ENCODE measurements at places on chromosomes 11 and 22.

- no peak for DNase-seq
Observed at GRCh38 chr22:45775062-45775461, 103.4 kb downstream of the ATXN10 start.

DNA sequence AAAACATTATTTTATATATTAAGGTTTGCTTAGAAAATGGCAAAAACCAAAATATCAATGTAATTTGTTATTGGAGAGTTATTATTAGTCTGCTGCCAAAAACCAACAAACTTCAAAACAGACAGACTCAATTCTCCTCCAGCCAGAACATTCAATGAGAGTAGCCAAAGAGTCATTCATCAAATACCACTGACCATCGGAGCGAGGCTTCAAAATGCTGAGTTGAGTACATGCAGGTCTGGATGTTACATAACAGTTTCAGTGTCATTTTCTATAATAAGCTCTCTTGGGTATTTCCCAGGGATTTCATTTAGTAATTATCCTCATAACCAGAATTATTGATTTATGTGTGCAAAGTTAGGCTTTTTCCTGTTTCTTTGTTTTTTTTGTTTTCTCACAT, 42.6 kb downstream of the CHST1 start:
- DNase-seq = no peak

GRCh38 chr11:108891909-108892511, 227.1 kb downstream of the DDX10 start:
- no peak for DNase-seq

DNA sequence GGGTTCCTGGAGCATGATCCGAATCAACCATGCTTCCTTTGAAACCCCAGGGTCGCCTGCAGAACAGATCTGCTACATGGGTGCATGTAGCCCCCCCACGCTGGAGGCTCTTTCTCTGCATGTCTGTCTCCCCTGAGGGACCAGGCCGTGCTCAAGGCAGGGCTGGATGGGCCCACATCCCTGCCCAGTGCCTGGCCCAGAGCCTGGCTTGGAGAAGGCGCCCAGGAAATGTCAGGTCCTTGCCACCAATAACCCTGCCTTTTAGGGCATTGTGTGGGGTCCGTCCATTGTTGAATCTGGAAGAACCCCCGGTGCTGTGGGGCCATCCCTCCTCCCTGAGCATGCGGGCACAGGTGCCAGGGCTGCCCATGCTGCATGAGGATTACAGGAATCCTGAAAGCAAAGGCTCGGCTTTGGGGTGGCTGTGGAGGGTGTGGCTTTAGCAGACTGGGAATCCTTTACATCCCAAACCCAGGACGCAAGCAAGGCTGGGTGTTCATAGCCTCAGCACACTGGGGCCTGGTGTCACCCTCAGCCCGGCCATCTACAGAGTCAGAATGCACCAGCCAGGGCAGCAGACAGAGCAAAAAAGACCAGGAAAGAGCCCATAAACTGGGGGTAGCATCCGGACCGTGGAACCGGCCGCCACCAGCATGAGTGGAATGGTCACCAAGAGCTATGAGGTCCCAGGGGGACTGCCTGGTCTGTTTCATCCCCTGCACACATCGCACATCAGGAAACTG, 48.2 kb downstream of the RTL6 start:
- DNase-seq = no peak

DNA sequence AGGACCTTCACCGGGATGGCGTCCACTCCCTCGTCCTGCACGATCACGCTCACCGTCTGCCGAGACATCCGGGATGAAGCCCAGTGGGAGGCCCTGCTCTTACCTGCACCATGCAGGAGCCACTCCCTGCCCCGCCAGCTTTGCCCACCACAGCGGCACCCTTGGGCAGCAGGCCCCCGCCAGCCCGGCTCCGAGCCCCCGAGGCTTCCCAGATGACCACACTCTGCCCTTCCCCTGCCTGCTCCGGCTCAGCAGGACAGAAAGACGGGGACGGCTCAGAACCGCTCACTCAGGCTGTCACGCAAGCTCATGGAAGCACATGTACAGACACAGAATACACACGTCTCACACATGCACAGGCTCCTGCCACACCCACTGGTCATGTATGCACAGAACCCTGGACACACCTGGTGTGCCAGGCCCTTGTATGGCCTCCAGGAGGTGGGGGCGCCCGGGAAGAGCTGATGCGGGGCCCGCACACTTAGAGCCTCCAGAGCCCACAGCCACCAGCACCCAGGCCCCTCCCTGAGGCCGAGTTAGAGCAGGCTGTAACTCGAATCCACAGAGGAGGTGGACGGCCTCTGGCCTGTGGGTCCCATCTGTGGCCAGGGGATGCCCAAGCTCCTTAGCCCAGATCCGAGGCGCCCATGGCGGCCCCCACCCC, 8.9 kb upstream of the MAPK11 start:
- DNase-seq = no peak

DNA sequence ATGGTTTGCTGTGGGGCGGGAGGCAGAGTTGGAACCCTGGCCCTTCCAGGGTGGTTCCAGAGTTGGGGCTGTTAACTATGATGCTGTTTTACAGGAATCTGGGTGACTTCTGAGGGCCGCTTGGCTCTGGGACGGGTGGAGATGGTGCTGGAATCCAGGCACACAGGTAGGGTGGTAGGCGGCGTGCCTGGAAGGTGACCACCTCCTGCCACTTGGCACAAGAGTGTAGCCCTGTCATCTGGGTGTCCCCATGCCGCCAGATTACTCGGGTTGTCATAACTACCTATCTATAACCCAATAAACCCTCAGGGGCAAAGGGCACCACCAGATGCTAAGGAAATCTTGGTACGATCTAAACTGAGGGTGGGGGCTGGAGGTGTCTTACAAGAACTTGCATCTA, 1.3 kb downstream of the CARS1 start:
- DNase-seq = no peak

GRCh38 chr11:23263466-23263865, 403.2 kb upstream of the CCDC179 start:
- no peak for DNase-seq

- DNase-seq = no peak
Observed at GRCh38 chr11:16749666-16750065, 11.2 kb downstream of the C11orf58 start.

DNA sequence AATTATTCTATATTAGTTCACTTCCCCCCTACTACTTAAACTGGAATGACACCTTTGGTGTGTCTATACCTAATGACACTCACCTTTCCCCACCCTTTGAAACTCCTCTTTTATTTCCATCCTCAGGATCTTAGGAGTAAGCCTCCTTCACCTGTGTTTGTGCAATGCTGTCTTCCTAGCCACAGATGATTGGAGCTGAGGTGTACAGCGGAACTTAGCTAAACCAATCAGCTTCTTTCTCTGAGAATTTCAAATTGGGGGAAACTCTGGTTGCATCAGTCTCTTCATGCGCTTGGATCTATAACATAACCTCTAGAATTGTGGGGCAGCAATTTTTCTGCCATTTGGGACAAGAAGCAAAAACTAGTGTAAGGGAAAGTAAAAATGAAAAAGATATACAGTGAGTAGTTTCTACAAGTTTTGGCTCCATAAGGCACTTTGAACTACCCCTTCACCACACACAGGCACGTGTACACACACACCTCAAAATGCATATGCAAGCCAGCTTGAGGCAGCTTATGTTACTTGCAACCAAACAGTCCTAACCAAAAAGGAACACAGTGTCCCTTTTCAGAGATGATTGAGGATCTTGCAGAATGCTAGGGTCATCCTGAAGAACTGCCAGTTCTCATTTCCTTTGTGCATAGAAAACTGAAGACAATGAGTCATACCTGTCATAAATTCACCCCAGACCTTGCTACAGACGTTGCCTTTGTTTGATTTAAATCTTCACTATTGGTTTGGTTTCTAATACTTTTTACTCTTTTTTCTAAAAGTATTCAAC, 36.0 kb upstream of the LDLRAD3 start:
- no peak for DNase-seq

- no peak for DNase-seq
Observed at GRCh38 chr11:48018528-48019216, 38.3 kb downstream of the PTPRJ start.

DNA sequence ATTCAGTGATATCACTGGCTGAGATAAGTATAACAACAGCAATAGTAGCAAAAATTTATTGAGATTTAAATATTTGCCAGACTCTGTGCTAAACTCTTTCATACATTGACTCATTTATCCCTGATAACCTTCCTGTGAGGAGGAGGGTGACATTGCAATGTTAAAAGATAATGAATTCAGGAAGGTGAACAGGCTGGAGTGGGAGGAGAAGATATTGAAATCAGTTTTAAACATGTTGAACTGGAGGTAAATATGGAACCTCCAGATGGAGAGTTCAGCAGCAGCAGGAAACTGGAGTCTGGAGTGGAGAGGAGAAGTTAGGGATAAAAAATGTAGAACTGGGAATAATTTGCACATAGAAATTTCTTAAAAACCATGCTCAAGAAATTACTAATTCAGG, 142.0 kb upstream of the FAT3 start:
- no peak for DNase-seq

DNA sequence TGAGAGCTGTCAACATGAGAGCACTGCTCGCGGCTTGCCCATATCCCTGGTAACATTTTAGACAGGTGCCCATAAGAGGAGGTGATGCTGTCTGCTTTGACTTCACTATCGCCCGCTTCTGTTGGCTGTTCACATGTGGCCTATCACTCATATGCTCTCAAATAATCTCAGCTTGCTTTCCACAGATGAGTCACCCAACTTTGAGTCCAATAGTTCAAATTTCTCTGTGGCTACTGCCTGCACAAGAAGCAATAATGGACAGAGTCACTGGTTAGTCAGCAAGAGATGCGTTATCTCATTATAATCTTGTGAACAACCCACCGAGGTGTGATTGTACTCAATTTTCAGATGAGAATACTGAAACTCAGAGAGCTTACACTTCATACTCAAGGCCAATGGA, 1714.1 kb downstream of the LRRC4C start:
- DNase-seq = no peak

DNA sequence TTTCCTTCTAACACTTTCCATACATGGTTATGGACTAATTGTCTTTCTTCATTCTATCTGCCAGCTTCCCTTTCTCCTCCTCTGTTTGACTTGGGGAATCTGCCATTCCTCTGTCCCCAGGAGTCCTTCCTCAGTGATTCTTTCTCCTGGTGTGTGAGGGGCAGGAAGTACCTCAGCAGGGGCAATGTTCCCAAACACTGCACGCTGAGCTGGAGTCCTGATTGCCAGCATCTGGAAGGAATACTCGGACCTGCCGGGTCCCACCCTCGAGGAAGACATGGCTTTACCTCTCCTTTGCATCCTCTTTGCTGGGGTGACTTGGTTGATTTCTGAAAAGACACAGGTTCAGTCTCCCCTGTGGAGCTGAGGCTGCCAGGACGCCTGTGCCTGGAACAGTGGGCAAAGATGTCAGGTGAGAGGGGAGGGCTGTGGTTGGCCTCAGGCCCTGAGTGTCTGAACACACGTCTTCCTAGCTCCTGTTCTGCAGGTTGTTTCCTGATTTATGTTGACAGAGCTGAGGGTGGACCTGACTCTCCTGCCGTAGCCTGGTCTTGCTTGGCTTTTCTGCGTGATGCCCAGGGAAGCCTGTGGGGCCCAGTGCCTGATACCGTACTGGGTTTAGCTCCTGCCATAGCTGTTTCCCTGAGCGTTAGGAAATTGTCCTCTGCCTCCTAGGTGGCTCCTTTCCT, 4.3 kb downstream of the COX8A start:
- DNase-seq = no peak

GRCh38 chr11:126308271-126308671, 4.4 kb downstream of the DCPS start:
- no peak for DNase-seq

- no peak for DNase-seq
Observed at GRCh38 chr22:47776329-47776728, 1013.9 kb downstream of the TBC1D22A start.

DNA sequence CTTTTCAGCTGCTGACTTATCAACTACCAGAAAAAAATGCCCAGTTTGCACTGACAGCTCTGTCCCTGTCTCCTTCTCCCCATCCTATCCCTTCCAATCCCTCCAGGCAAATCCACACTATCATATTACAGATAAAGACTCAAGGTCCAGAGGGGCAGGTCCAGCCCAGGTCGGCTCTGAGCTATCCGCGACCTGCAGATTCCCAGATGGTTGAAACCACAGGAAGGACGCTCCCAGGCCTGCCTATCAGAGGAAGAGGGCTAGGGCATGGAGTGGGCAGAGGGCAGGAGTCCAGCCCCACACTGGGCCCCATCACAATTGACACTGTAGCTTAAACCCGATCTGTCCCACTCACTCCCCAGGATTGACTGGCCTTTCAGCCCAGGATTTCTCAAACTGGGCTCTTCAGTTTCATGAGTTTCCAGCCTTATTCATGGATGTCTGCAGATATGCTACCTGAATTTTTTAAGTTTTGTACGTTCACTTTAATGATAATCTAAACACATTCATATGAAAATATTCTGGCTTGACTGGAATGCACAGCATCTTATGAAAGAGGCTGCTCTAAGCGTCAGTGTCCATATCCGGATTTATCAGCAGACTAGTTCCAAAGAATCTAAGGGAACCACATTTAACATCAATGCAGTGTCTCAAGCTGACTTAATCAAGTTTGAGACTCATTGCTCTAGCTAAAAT, 16.4 kb upstream of the FCHSD2 start:
- DNase-seq = no peak

GRCh38 chr11:35218956-35219355, 80.0 kb downstream of the CD44 start:
- no peak for DNase-seq

DNA sequence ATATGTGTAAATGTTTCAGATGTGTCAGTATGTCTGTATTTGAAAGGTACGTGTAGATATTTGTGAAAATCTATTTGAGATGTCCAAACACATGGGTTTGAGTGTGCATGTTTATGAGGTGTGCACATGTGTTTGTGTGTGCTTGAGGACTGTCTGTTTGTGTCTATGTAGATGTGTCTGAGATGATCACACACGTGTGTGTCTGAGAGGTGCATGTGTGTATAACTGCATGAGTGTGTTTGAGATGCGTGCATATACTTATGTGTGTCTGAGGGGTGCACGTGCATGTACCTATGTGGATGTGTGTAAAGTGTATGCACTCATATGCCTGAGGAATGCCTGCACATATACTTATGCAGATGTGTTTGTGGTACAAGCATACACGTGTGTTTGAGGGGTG, 584.4 kb downstream of the BUD13 start:
- DNase-seq = no peak

- no peak for DNase-seq
Observed at GRCh38 chr11:124499711-124500110, 43.7 kb downstream of the OR8B12 start.

GRCh38 chr11:44258190-44258489, 51.8 kb downstream of the ALX4 start:
- DNase-seq = no peak

- no peak for DNase-seq
Observed at GRCh38 chr22:42544686-42545085, 9.1 kb upstream of the SERHL2 start.

GRCh38 chr11:67608486-67608885, 1.8 kb downstream of the NDUFV1 start:
- no peak for DNase-seq

GRCh38 chr11:65428578-65429067, 6.0 kb downstream of the NEAT1 start:
- no peak for DNase-seq
